Activated T-helper 1 cell treated with anti-CD3 and anti-CD28 coated beads, Interleukin-12 subunit alpha, Interleukin-12 subunit beta, Interleukin-2, Interleukin-4 antibody, amounts not matched to agents 30 ng/mL and 10 ng/mL and 1 ng/mL, durations not matched to agents 14 hours and 24 hours and 36 hours (primary cell): ENCODE measurements at places on chromosomes 3 and 15. TPM values are rescaled to one million over a fixed set of nuclear protein-coding genes. Genes with fewer than 3 reads are reported as not detected.

DNA sequence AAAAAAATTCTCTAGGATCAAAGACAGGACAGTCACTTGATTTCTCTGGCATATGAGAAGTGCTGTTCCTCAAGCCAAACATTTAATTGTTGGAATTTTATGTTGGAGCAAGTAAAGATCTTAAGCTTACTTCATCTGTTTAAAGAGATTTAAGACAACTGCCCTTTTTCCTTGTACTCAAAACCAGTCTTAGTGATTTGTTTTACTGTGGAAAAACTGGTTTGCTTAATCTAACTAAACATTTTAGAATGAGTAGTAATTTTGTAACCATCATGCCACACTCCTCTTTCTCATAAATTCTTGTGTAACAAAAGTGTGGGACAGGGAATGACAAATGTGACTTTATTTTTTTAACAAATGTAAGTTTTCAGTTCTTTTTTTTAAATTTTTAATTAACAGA, 18.4 kb downstream of the PRKCI start:
- no peak overlapping the region for H3K4me3 ChIP-seq
- H3K4me1 ChIP-seq: no peaks in the 10 kb centered on the region
- no peaks in the 10 kb centered on the region for H3K27me3 ChIP-seq
- H3K27ac ChIP-seq: no peak overlapping the region

- no peak for DNase-seq
- H3K36me3 ChIP-seq: no peaks in the 10 kb centered on the region
- no peaks in the 10 kb centered on the region for H3K27me3 ChIP-seq
- no peak overlapping the region for H3K27ac ChIP-seq
- H3K4me3 ChIP-seq: no peak overlapping the region
Measured at GRCh38 chr15:88190232-88190631, 66.3 kb downstream of the NTRK3 start.

DNA sequence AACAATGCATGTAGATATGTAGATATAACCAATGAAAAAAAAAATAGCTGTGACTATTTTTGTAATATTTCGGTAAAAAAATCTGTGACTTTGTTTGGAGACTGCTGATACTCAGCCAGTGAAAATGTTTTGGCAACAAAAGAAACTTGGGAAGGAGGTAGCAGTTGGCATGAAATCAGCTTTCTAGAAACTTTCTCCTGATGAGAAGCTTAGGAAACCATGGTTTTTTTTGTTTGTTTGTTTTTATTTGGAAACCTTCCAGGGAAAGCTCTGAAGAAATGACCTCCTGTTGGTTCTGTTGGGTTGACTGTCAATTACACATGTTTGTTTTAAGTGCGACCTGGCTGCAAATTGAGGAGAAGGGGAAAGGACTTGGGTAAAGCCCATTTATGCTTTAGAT, 445.9 kb downstream of the UNC13C start:
- no peak overlapping the region for H3K27ac ChIP-seq
- no peaks in the 10 kb centered on the region for H3K4me1 ChIP-seq
- peaks cover 2% of the 10 kb centered on the region for H3K27me3 ChIP-seq
- DNase-seq: no peak

DNA sequence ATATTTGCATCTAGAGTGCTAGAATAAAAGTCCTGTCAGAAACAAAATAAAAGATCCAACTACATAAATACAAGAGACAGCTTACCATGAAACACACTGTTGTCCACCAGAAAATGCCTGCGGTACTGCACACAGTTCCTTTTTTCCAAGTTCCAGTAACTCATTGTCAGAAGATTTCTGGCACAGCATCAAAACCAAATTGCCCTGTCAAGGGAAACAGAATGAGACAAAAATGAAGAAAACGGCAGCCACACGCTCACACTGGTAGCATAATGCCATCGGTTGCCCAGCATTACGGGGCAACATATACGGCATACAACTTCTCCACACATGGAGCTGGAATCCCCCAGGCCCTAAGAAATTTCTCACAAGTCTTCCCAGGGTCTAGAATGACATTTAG, 40.8 kb downstream of the PLCH1 start:
- H3K4me3 ChIP-seq: no peak overlapping the region
- H3K4me1 ChIP-seq: no peaks in the 10 kb centered on the region
- DNase-seq: no peak
- no peaks in the 10 kb centered on the region for H3K36me3 ChIP-seq
- H3K27ac ChIP-seq: no peak overlapping the region
- H3K27me3 ChIP-seq: peaks cover 17% of the 10 kb centered on the region

DNA sequence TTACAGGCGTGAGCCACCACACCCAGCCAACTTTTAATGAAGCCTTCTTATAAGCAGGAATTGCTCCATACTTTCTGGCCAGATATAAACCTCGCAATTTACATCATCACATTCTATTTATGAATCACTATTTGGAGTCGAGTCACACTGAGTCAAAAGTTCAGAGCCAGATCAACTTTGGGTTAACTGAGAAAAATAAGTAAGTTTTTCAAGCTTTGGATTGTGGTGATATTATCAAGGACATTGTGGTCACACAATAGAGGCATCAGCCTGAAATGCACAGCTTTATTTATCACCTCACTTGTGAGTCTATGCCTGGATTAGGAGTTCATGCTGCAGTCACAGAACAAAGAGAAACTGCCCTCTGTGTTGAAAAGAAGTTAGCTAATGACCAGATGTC, 1163.5 kb downstream of the ROBO1 start:
- no peaks in the 10 kb centered on the region for H3K27me3 ChIP-seq
- no peak overlapping the region for H3K27ac ChIP-seq
- H3K4me3 ChIP-seq: no peak overlapping the region
- DNase-seq: no peak
- H3K36me3 ChIP-seq: no peaks in the 10 kb centered on the region
- H3K4me1 ChIP-seq: no peaks in the 10 kb centered on the region

DNA sequence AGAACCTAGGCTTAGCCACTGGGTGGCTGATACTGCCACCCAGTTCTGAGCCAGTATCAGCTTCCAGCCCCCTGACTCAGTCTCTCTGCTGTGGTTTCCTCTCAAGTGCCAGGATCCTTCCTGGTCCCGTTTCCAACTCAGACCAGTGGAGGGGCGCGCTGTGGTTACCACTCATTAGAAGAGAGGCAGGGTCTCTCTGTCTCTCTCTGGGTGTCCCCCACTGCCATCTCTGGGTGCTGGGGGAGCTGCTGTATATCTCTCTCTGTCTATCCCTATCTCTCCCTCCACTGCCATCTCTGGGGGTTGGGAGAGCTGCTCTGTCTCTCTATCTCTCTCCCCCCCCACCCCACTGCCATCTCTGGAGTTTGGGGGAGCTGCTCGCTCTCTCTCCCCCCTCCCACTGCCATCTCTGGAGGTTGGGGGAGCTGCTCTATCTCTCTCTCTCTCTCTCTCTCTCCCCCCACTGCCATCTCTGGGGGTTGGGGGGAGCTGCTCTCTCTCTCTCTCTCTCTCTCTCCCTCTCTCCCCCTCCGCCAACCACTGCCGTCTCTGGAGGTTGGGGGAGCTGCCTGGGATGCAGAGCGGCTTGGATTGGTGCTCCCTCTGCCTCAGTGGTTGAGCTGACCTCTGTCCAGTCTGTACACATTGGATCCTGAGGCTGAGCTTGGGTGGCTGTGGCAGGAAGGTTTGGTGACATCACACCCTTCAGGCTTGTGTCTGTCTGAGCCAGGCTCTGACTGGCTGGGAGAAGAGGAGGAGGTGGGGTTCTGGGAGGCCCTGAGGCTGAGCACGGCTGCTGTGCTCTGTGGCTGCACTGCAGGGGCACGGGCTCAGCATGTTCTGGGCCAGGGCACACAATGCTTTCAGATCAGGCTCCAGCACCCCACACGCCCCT, 98.9 kb downstream of the APBA2 start:
- no peak overlapping the region for H3K4me3 ChIP-seq
- no peak for DNase-seq
- H3K27me3 ChIP-seq: peaks cover 8% of the 10 kb centered on the region
- H3K36me3 ChIP-seq: no peaks in the 10 kb centered on the region

- no peaks in the 10 kb centered on the region for H3K4me1 ChIP-seq
- H3K27ac ChIP-seq: no peak overlapping the region
- H3K27me3 ChIP-seq: peaks cover 3% of the 10 kb centered on the region
- H3K36me3 ChIP-seq: no peaks in the 10 kb centered on the region
- H3K4me3 ChIP-seq: no peak overlapping the region
Measured at GRCh38 chr3:170469151-170470062, 50.7 kb downstream of the CLDN11 start.

DNA sequence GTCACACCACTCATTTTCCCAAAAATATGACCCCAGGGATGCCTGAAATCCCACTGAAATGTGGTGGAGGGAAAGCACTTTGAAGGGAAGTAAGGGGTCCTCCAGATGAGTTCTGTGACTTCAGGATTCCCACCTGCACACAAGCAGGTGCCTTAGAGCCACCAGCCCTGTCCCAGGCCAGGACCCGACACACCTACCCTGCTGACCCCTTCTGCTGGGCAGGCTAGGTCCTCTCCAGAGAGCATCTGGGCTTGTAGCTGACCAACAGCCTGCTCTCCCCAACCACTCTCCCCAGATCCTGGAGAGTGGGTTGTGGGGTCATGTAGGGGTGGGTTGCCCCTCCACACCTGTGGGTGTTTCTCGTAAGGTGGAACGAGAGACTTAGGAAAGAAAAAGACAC, 14.9 kb upstream of the CILP start:
- H3K27ac ChIP-seq: no peak overlapping the region
- H3K36me3 ChIP-seq: no peaks in the 10 kb centered on the region
- H3K4me3 ChIP-seq: no peak overlapping the region
- peaks cover 5% of the 10 kb centered on the region for H3K27me3 ChIP-seq
- DNase-seq: no peak

- H3K36me3 ChIP-seq: no peaks in the 10 kb centered on the region
- H3K27me3 ChIP-seq: peaks cover 3% of the 10 kb centered on the region
- H3K4me3 ChIP-seq: no peak overlapping the region
- H3K4me1 ChIP-seq: no peaks in the 10 kb centered on the region
- no peak overlapping the region for H3K27ac ChIP-seq
Measured at GRCh38 chr15:71496336-71496955, 313.9 kb upstream of the NR2E3 start.

DNA sequence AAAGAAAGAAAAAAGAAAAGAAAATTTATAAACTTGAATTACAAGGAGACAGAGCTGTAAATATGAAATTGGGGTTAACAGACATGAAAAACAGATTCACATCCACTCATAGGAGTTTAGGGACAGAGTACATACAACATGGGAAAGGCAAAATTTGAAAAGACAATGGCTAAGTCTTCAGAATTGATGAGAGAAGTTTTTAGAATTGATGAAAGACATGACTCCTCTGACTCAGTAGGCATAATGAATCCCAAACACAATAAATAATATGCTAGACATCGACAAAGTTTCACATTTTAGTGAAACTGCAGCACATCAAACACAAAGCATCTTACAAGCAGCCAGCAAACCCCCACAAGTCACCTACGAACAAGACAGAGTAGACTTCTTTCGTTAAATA, 84.4 kb upstream of the MELTF start:
- no peak for DNase-seq
- no peaks in the 10 kb centered on the region for H3K27me3 ChIP-seq
- H3K4me1 ChIP-seq: peaks cover 8% of the 10 kb centered on the region
- no peak overlapping the region for H3K4me3 ChIP-seq
- H3K27ac ChIP-seq: no peak overlapping the region

DNA sequence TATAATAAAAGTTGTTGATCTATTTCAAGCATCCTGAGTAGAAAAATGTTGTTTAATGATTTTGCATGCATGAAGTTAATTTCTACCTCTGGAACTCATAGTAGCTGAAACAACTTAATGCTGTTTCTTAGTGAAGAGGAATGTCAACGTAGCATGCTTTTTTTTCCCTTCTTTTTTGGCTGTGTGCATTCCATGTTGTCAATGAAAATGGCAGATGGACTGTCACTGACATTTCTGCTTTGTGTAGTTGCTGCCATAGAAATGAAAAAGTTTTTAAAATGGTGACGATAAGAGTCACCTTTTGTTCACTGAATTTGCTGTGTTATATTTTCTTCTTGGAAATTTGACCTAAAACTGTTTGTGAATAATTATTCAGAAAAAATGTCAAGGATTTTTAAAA, 116.3 kb downstream of the CHL1 start:
- H3K27me3 ChIP-seq: no peaks in the 10 kb centered on the region
- H3K27ac ChIP-seq: no peak overlapping the region
- DNase-seq: no peak

GRCh38 chr15:32993285-32993684, 201.2 kb downstream of the FMN1 start:
- no peak for DNase-seq
- H3K27me3 ChIP-seq: peaks cover 1% of the 10 kb centered on the region
- H3K4me1 ChIP-seq: no peaks in the 10 kb centered on the region
- H3K4me3 ChIP-seq: no peak overlapping the region

- no peaks in the 10 kb centered on the region for H3K27me3 ChIP-seq
- peaks cover 10% of the 10 kb centered on the region for H3K4me1 ChIP-seq
- no peak overlapping the region for H3K27ac ChIP-seq
- H3K4me3 ChIP-seq: peak overlapping the region; percentile 78
- DNase-seq: peak; percentile 72
Measured at GRCh38 chr3:137013951-137014688, 56.3 kb downstream of the IL20RB start.

GRCh38 chr15:78361771-78362506, 21.8 kb downstream of the CRABP1 start:
- no peak overlapping the region for H3K4me3 ChIP-seq
- no peaks in the 10 kb centered on the region for H3K36me3 ChIP-seq
- no peak for DNase-seq
- H3K27ac ChIP-seq: no peak overlapping the region
- H3K27me3 ChIP-seq: no peaks in the 10 kb centered on the region

GRCh38 chr3:17125738-17126442, 241.1 kb downstream of the PLCL2 start:
- no peak overlapping the region for H3K4me3 ChIP-seq
- no peak overlapping the region for H3K27ac ChIP-seq
- H3K36me3 ChIP-seq: peaks cover 1% of the 10 kb centered on the region

DNA sequence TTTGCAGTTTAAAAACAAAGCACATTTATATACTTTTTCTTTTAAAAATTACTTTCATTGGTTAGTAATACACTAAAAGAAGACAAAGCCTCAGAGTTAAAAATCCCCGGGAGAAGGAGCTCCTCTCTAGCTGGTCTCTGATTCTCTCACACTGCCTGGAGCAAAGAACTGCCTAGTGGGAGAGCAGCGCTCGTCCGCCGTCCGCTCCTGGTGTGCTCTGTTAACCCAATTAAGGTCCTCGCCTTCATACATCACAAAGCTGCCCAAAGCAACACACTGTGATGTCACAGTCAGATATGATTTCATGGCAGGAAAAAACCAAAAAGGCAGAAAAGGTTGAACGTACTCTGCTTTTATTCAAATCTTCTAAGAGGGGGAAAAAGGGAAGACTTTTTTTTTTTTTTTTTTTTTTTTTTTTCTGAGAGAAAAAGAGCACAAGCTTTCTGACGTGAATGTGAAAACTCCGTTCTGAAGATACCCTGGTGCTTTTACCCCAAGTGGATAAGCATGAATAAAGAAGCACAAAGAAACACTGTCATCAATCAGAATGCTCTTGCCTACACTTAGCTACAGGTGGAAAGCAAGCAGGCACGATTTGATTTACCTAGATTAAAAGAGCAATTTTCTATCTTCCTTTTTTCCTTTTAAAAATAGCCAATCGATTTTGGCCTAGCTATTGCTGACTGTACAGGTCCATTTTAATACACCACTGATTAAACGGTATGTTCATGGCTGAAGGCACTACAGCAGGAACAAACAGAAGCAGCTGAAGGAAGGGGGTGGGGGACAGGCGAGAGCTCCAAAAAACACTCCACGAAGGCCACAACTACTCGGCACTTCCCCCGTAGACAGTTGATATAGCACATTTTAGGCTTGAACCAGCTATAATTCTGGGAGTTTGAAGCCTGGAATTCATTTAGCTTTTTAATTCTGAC, 115.2 kb downstream of the TIGIT start:
- no peaks in the 10 kb centered on the region for H3K36me3 ChIP-seq
- no peak for DNase-seq
- H3K27ac ChIP-seq: no peak overlapping the region
- no peak overlapping the region for H3K4me3 ChIP-seq

Gene CD86
- 2.7 and 3.8 TPM in 2 replicates for total RNA-seq

Gene MKRN3
- 1.7 and 2.1 TPM in 2 replicates for total RNA-seq

Gene FAM81A
- 0.49 and 0.60 TPM in 2 replicates for total RNA-seq

Gene CAPN3
- total RNA-seq: 1.5 and 1.6 TPM in 2 replicates

Gene CNTN4
- not detected in 2 replicates for total RNA-seq

Gene RYR3
- 0.02 TPM in 1 of 2 replicates, not detected in the other for total RNA-seq

Gene GOLGA8Q
- 1.1 and 2.0 TPM in 2 replicates for total RNA-seq
